ENCODE measurements at places on chromosomes 5 and 9.

GRCh38 chr5:78983601-78984438, 1.3 kb downstream of the ARSB start:
- no peak for DNase-seq

GRCh38 chr5:81787474-81788242, 36.8 kb upstream of the SSBP2 start:
- no peak for DNase-seq

DNA sequence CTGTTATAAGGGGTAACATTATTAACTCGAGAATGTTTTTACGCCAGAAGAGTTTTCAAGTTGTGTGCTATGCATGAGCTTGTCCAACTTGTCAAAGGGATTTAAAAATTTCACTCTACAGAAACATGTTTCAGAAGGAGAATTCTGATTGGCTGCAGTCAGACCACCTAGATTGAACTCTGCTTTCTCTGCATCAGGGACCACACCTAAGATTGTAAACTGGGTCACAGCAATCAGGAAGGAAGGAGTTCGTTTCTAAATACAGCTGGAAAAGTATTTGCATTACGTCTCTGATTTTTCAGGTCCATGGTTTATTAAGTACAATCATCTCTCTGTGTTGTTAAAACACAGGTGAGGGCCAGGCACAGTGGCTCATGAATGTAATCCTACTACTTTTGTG, 5.8 kb downstream of the GLRX start:
- no peak for DNase-seq

- DNase-seq = no peak
Measured at GRCh38 chr5:14365831-14366430, 215.7 kb upstream of the OTULINL start.

DNA sequence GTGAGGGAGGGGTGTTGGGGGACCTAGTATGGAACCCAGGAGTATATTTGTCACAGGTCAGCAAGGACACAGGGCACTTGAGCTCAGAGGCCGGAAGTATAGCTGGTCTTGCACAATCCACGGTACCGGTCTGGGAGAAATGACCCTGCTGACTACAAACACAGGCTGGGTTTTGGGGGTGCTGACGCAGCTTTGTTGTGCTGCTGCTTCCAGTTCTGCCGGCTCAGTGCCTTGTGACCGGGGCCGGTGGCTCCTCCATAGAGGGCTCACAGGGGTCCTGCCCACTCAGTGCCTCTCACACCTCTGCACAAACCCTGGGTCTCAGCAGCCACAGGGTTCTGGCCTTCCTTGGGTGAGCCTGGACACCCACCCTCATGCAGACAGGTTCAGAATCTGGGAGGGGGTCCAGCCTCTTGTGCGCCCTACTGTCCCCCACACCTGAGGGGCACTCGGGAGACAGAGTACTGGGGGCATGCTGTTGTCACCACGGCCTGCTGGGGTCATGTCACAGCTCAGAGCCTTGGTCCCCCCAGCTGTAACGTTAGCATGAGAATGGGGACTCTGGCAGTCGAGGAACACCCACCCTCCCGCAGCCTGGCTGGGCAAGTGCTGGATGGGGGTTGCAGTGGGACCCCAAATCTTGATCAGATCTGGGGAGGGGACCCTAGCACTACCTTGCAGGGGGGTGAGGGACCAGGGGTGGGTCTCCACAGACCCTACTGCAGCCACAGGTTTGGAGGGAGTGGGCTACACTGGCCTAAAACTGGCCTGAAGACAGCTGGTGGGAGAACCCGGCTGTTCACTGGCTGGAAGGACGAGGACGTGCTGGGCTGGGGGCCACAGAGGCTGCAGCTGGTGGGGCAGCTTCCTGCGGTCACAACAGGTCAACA, 17.7 kb downstream of the NINJ1 start:
- DNase-seq = no peak

- no peak for DNase-seq
Measured at GRCh38 chr5:2259494-2260107, 376.9 kb upstream of the IRX4 start.

DNA sequence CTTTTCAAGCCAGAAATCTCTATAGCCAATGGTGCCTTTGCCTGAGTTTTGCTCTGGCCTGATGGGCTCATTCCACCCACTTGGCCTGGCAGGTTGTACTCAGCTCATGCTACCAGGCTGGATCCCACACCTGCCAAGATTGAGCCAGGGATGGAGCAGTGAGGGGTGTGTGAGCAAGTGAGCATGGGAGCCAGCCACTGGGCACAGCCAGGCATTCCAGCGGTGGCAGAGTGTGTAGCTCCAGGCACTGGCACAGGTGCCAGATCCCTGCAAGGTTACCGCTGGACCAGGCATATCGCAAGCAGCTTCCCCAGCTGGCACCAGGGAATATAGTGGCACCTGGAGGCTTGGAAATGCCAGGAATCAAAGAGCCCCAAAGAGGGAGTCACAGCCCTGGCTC, 2395.6 kb upstream of the C9orf72 start:
- no peak for DNase-seq

GRCh38 chr9:134592819-134593200, 48.8 kb upstream of the COL5A1 start:
- no peak for DNase-seq

DNA sequence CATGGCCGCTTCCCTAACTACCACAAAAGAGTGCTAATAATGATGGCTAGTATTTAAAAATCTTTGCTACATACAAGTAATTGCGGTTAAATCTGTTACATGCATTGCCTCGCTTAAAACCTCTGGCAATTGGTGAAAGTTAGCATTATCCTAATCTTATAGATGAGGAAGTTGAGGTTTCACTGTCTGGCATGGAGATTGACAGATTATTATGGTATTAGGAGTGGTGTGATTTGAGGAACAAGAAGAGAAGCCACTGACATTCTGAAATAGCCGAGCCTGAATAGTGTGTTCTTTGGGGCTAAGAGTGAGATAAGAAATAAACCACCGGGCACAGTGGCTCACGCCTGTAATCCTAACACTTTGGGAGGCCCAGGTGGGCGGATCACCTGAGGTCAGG, 45.3 kb upstream of the DPYSL3 start:
- DNase-seq = no peak

DNA sequence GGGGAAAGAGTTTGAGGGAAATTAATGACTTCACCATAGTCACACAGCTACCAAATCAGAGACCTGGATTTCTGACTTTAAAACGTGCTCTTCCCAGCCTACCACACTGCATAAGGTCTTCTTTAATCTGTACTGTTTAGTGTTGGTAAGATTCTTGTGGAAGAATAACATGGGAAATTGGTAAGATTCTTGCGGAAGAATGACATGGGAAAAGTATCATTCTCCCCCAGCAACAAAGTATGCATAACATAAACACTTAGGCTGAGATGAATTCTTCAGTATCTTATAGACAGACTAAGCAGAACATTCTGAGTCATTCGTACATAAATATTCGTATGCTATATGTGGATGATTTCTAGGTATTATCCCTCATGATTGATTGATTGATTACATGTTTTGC, 170.4 kb downstream of the FOCAD start:
- DNase-seq = no peak

- DNase-seq = no peak
Measured at GRCh38 chr9:136536721-136537241, 9.1 kb downstream of the NOTCH1 start.

DNA sequence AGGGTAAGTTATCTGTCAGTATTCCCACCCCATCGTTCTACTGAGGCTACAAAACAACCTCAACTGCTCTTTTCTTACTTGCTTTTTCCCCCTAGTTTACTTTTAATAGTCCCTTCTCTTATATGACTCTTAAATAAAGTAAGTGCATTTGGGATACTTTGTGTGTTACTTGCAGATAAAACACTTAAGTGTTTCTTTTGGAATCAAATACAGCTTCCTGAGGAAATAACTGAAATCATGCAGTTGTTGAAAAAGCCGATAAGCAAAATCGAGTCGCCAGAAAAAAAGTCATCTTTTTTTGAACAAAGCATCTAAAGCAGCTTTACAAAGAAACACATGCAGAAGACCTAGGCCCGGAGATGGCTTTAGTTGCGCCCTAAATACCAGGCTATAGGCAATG, 53.5 kb upstream of the EPB41L4A start:
- no peak for DNase-seq

GRCh38 chr5:14958188-14958587, 86.6 kb upstream of the ANKH start:
- DNase-seq = no peak

DNA sequence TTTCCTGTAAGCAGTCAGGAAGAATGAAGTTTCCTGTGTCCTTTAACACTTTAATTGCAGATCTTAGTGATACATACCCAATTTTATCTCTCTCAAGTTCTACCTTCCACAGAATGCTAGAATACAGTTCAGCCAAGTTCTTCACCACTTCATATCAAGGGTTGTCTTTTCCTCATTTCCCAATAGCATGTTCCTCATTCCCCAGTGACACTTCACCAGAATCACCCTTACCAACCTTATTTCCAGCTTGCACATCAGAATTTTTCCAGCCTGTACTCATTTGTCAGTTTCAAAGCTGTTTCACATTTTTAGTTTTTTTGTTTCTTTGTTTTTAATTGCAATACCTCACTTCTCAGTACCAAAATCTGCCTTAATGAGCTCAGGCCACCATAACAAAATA, 126.1 kb downstream of the ESM1 start:
- DNase-seq = no peak

DNA sequence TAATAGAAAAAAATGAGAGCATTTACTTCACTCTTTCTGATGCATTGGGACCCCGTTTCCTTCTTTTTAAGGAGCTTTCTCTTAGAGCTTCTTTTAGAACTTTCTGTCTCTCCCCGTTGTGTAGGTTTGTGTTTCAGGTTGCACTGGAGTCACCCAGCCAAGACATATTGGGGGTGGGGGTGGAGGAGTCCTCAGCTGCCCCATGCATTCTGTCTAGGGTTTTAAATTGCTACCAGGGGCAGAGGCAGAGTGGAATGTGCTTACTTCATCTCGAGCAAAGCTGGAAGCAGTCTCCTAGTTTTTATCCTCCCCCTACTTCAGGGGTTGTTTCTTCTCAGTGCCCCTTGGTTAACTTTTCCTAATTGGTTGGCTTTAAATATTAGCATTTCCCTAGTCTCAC, 9.4 kb downstream of the OR2K2 start:
- DNase-seq = no peak

DNA sequence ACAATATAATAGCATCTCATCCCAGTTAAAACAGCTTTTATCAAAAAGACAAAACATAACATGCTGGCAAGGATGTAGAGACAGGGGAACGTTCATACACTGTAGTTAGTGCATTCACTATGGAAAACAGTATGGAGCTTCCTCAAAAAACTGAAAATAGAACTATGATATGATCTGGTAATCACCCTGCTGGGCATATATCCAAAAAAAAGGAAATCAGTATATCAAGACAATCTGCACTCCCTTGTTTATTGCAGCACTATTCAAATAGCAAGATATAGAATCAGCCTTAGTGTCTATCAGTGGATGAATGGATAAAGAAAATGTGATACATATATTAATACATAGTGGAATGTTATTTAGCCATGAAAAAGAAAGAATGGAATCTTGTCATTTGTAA, 88.5 kb downstream of the PBX3 start:
- no peak for DNase-seq

DNA sequence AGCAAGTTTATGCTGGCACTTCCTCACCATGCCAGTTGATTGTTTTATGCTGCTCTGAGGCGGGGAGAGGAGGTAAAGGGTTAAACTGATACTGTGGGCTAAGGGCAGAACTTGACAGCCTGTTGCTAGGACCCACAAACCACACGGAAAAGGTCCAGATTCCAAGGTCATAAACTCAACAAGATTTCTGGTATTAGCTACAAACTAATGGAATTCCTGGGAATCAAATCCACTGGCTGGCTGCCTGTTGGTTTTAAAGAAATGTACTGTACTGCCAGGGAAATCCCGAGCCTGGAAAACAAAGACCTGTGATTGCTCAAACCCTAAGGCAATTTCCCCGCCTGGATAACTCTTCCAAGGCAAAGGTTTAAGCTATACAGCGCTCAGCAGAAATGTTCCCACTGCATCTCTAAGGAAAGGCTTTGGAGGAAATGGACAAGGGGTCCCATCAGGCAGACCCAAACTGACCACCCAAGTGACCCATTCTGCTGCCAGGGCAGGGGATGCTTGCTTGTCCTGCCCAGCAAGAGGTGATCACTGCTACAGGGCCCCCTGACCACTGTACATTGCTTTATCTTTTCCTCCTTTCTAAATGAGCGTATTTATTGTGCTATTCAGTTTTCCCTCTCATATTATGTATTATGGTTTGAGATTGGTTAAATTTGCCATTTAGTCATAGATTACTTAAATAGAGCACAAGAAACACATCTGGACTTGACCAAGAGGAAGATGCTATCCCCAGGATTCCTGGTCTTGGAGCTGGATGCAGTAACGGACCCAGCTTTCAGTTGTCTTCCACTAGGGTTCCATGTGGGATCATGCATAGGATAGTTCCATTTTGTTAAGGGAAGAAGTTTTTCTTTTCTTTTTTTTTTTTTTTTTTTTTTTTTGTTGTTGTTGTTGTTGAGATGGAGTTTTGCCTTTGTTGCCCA, 124.3 kb downstream of the SUSD1 start:
- no peak for DNase-seq

DNA sequence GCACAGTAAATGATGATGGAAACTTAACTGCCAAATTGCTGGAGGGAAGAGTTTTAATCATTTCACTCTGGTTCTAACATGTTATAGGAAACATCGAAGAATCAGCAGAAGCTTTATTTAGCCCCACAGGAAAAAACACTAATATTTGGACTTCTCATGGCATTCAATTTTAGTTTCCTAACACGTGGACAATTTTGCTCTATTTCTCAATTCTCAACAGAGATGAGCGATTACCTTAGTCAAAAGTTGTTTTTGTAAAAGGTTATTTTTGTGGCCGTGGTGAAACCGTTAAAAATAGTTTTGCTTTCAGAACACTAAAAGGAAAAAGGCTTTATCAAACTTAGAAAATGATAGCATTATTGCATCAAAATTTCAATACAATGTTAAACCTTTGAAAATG, 235.2 kb downstream of the PLK2 start:
- DNase-seq = no peak

DNA sequence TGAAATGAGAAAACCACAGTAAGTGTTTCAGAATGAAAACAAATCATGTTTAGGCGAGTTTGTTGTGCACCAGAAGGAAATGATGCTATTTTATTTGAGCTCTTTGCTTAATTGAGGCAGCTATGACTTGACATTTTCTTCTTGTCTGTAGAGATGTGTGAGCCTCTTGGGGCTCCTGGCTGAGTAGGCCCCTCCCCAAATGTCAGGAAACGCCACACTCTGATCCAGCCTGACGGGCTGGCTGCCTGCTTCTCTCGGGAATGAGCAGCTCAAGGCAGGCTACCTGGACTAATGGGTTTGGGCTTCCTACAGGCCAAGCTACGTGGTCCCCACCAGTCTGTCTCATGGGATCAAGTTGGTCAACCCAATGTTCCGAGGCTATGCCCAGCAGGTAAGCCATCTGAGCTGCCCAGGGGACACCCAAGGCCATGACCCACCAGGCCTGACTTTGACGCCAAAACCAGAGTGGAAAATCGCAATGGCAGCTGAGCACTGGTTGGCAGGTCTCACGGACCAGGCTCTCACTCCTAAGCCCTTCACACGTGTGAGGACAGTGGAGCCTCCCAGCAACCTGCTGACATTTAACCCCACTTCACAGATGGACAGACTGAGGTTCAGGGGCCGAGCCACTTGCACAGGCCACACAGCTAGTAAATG, 29.9 kb downstream of the USP20 start:
- no peak for DNase-seq
